CD4-positive, alpha-beta T cell treated with Interleukin-15 for 4 hours (primary cell): ENCODE measurements at places on chromosomes 5 and 9.

DNA sequence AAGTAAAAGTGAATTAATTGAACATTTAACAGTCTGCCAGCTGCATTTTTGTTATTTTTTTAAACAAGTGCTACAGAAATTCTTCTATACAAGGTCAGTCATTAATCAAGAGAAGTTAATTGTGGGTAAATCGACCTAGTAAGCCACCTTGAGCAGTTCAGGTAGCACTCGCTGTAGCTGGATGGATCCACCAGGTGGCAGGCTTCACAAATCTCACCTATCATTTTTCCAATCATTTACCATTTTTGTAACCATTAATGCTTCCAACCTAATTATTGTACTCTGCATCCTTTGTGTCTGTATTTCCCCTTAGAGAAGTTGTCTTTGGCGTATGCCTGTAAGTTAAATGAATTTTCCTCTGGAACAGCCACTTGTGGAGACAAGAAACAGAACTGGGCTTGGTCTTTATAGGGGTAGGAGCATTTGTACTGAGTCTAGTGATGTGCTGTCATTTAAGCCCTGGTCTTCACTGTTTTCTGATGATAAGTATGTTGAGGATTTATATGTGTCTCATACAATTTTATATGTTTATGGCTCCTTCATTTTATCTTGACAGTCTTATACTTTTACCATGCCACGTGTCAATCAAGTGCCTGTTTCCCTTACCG lies 39.5 kb downstream of the CD180 start:
- peak; percentile 69 for DNase-seq

GRCh38 chr5:178672630-178673029 lies 45.8 kb upstream of the CLK4 start:
- DNase-seq = no peak

DNA sequence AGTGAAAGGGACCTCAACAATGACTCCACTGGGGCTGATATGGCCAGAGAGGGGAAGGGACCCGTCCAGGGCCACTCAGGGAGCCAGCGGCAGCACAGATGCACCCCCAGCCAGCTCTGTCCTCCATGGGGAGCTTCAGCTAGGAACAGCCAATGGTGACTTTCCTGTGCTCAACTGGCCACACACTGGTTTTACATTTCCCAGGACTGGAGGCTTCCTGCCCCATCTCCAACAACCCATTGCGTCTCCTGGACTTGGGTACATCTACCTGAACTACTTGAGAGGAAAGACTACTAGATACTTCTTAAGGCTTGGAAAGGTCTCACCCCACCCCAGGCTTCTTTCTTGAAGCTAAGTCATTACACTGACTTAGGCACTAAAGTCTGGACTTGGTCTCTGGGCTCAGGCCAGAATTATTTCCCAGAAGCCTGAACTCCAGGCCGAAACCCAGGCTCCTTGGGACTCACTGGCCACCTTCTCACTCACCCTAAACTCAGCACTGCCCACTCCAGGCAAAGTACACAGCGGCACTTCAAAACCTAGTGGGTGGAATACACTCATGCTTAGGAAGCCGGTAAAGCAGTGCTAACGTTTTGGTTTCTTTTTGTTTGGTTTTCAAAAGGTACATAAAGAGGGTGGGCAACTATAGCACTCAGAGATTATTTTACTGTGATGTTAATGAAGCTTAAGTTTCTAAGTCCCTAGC lies 1.5 kb downstream of the IGFBPL1 start:
- DNase-seq = no peak

- no peak for DNase-seq
Measured at GRCh38 chr5:73899055-73899454, 273.1 kb downstream of the ARHGEF28 start.

- no peak for DNase-seq
Measured at GRCh38 chr5:158317507-158317906, 458.6 kb upstream of the CLINT1 start.

GRCh38 chr5:35938568-35939227 lies at the start of gene CAPSL:
Gene CAPSL, minus strand, starts transcription at chr5:35938622. Its CDS starts 17,502 bp downstream, at chr5:35921120.
- no peak for DNase-seq

GRCh38 chr9:127098916-127099553 lies 23.4 kb downstream of the ANGPTL2 start:
- DNase-seq = no peak

GRCh38 chr5:44932922-44933585 lies 124.3 kb downstream of the MRPS30 start:
- DNase-seq = no peak

GRCh38 chr5:82466986-82467561 lies 188.9 kb upstream of the RPS23 start:
- DNase-seq = no peak

DNA sequence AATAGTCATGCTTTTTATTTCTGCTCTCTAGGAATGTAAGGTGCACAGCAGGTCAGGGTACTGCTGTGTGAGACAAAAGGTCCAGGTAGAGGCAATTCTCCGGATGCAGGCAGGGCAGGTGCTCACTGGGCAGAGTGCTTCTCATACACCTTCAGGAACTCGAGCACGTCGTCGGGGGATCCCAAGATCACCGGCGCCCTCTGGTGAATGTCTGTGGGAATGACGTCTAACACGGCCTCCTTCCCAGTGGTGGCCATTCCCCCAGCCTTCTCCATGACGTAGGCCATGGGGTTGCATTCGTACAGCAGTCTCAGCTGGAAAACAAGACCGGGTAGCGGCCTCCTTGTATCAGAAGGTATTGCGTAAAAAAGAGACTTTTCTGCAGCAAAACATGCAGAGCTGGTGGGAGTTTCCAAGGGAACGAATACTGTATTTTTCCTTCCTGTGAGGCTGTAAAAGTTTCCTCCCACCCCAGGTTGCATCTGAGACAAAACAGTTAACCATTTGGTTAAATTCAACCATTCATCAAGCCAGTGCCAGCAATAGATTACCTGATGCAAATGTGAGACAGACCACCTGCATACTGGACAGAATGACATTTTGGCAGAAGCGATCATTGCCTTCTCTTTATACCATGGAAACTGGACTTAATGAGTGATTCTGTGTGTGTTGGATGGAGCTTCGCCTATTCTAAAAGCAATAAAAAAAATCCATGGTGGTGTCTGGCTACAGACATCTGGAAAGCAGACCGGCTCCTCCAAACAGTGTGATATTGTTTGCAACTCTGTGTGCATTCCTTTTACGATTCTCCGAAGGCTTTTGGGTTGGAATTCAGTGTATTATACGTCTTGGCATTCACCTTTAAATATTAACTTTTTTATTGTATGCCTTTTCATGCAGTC lies 9.9 kb upstream of the FBP2 start:
- DNase-seq = peak; percentile 47

- DNase-seq = no peak
Measured at GRCh38 chr9:118455259-118455658, 751.1 kb downstream of the TLR4 start.

DNA sequence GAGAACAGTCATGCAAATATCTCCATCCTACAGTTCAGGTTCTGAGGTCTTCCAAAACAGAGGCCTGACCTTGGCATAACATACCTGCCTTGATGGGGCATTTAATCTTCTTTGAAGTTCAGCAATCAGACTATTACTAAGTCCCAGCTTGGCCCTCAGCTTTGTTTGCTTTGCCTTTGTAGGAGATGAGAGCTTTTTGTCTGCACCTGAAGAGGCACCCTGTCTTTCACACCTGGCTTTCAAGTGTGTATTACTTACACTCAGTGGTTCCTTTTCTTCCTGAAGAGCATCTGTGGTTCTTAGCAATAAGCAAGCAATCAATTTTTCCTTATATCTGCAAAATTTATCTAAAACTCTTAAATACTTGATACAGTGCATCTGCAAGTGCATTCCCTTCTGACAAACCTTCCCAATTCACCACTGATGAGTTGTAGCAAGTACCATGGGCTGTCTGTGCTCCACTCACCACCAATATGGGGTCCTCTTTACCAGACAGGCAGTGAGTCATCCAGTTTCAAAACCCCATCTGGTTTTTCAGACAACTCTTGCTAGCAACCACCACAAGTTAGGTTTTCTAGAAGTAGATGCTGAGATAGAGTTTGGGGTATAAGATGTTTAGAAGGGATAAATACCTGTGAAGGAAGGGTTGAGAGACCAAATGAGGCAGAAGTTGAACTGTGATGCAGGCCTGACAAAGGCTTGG lies 100.2 kb downstream of the HINT1 start:
- peak; percentile 35 for DNase-seq

GRCh38 chr5:24598956-24599355 lies 45.8 kb downstream of the CDH10 start:
- DNase-seq = no peak

DNA sequence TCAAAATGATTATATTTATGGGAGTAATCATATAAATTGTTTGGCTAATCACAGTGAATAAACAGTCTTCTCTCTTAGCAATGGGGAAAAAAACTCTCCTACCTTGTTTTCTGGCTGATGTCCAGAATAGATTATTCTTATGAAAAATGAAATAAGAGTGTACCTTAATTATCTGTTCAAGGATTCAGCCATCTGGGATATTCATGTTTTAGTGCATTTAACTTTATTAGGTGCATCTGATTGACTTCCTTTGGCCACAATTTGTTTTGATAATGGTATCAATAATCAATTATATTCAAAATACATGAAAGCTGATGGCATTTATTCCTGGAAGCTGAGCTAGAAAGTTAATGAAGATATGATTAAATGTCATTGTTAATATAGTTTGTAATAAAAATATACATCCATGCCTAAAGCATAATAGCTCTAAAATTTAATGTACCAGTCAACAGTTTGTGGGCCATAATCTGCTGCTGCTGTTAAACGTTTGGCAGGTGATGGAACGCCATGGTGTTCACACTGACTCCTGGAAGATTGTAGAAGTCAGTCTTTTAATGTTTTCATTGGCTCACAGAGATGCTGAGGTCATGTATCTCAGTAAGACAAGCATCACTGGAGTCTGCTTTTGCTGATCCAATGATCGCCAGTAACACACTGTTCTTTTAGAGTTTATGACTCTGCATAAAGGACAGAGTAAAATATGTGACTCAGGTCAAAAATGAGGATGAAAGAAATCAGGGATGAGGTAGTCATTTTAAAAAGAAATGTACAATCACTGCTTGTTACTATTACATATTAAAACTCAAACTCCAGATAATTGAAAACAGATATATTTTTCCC lies 105.8 kb downstream of the ISL1 start:
- DNase-seq = no peak

GRCh38 chr5:177005619-177006264 lies 837 bp downstream of the UIMC1 start:
- peak; percentile 54 for DNase-seq

- no peak for DNase-seq
Measured at GRCh38 chr5:37198061-37198460, 51.1 kb downstream of the CPLANE1 start.

DNA sequence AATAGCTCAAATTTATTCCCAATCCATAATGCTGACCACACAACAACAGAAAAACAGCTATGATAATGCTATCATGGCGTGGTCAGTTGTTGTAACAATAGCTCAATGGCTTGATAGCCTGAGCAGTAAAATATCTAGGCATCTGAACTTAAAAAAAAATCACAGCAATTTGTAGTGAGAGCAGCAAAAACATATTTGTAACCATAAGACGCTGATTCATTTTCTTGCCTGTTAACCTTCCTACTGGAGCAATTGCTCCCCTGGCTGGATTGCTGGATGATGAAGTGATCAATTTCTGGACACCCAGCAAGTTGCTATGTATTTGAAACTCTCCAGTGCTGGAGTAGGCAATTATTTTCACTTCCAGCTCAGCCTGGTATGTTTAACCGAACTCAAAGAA lies 115.1 kb downstream of the PCSK1 start:
- no peak for DNase-seq

DNA sequence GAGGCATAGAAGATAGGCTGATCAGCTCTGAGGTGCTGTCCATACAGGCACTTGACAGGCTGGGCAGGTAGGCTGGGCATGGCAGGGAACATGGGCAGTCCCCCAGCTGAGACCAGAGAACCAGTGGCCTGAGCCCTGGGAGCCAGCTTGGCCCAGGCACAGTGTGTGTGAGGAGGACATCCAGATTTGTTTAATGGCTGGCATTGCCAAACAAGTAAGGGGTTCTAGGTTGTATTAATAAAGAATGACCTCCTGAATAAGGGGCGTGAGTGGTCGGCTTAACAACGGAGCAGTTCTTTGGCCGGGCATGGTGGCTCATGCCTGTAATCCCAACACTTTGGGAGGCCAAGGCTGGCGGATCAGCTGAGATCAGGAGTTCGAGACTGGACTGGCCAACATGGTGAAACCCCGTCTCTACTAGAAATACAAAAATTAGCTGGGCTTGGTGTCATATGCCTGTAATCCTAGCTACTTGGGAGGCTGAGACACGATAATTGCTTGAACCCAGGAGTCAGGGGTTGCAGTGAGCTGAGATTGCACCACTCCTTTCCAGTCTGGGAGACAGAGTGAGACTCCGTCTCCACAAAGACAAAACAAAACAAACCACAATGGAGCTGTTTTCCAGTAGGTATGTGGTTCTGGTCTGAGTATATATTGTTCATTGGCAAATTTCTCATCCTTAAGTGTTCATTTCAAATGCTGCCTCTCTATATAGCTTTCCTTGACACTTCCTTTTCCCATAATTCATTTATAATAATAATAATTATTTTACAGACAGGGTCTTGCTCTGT lies 56.2 kb downstream of the ANGPTL2 start:
- no peak for DNase-seq

GRCh38 chr5:123300266-123300665 lies 122.9 kb downstream of the CEP120 start:
- DNase-seq = no peak

DNA sequence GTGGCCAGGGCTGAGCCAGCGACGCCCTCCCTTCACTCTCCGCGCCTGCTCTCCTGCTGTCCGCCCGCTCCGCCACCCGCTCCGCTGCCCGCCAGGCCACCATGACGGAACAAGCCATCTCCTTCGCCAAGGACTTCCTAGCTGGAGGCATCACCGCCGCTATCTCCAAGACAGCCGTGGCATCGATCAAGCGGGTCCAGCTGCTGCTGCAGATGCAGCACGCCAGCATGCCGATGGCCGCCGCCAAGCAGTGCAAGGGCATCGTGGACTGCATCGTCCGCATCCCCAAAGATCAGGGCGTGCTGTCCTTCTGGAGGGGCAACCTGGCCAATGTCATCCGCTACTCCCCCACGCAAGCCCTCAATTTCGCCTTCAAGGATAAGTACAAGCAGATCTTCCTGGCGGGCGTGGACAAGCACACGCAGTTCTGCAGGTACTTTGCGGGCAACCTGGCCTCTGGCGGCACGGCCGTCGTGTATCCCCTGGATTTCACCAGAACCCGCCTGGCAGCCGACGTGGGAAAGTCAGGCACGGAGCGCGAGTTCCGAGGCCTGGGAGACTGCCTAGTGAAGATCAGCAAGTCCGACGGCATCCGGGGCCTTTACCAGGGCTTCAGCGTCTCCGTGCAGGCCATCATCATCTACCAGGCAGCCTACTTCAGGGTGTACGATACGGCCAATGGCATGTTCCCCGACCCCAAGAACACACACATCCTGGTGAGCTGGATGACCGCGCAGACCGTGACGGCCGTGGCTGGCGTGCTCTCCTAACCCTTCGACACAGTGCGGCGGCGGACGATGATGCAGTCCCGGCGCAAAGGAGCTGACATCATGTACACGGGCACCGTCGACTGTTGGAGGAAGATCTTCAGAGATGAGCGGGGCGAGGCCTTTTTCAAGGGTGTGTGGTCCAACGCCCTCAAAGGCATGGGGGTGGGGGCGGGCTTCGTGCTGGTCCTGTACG lies 1130.4 kb upstream of the ACO1 start:
- DNase-seq = no peak

- DNase-seq = peak; percentile 74
Measured at GRCh38 chr9:123225374-123225813, 43.0 kb downstream of the STRBP start.

- no peak for DNase-seq
Measured at GRCh38 chr9:21871256-21871975, 69.0 kb downstream of the MTAP start.
